ENCODE measurements at places on chromosomes 1 and 21.

GRCh38 chr1:5670590-5671350, 321.5 kb downstream of the NPHP4 start:
- DNase-seq, result no peak

GRCh38 chr1:38000529-38001455, 4.5 kb downstream of the FHL3 start:
- no peak for DNase-seq

- no peak for DNase-seq
Observed at GRCh38 chr1:25126562-25126961, 105.7 kb downstream of the SYF2 start.

- no peak for DNase-seq
Observed at GRCh38 chr1:239233626-239234025, 152.7 kb upstream of the CHRM3 start.

GRCh38 chr1:50105433-50105832, 3.3 kb upstream of the ELAVL4 start:
- DNase-seq, result peak; percentile 31

GRCh38 chr1:182391028-182391361, 595 bp downstream of the GLUL start:
- no peak for DNase-seq

GRCh38 chr1:33294071-33295010, 26.6 kb downstream of the A3GALT2 start:
- no peak for DNase-seq

- DNase-seq, result no peak
Observed at GRCh38 chr1:28449904-28450303, 55.9 kb upstream of the RCC1 start.

DNA sequence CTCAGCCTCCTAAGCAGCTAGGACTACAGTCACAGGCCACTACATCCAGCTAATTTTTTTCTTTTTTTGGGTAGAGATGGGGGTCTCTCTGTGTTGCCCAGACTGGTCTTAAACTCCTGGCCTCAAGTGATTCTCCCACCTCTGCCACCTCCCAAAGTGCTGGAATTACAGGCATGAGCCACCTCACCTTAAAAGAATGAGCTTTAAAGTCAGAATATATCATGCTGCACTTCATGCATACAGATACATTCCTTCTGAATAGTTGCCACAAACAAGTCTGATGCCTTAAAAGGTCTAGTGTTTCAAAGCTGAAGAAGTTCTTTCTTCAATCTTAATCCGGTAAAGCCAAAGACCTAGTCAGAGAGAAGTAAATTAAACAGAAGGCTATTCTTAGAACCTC, 23.8 kb upstream of the CPLANE2 start:
- DNase-seq, result no peak

DNA sequence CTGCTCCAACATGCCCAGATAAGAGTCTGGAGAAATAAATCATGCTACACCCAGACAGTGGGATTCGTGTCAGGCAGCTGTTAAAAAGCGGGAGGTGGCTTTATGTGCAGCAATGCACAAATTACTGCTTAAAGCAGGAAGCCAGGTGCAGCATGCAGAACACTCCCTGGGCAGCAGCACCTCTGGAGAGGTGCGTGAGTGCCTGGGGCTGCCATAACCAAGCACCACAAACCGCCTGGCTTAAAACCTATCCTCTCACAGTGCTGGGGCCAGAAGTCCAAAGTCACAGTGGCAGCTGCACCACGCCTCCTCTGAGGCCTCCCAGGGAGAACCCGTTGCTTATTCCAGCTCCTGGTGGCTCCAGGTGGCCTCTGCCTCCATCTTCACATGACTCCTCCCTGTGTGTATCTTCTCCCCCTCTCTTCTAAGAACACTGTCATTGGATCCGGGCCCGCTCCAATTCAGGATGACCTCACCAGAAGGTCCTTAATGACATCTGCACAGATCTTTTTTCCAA, 115.6 kb downstream of the SIK1 start:
- no peak for DNase-seq

- DNase-seq, result peak; percentile 96
Observed at GRCh38 chr1:109792056-109792831, 28.5 kb upstream of the EPS8L3 start.

DNA sequence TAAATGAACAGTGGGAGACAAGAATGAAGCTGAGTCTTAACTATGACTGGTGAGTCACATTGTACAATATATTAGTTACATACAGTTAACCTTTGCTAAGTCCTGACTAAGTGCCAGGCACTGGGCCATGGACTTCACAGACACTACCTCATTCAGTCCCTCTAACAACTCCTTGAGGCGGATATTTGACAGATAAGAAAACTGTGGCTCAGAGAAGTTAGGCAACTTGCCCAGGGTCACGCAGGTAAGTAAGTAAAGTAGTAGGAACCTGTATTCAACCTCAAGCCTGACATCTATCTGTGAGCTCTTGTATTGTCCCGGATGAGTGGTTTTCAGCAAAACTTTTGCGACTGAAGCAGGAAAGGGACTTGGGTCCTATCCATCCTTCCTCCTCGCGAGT, 62.1 kb downstream of the GNG12 start:
- DNase-seq, result no peak
